ENCODE measurements at places on chromosomes 16 and 17.

DNA sequence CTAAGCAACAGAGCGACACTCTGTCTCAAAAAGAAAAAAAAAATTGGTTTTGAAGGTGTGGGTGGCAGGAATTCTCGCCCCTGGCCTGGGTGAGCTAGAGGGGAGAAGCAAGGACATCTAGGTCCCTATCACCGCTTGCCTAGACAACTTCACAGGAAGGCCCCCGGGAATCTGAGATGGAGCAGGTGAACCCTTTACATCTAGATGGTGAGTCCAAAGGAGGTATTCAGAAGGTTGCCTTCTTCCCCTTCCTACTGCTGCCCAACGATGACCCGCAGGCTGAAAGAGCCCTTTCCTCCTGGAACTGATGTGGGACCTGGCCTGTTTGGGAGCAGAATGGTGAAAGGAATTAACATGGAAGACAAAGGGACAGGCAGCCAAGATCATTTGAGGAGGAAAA, 1.3 kb upstream of the CRYBA1 start:
- DNase-seq = no peak

DNA sequence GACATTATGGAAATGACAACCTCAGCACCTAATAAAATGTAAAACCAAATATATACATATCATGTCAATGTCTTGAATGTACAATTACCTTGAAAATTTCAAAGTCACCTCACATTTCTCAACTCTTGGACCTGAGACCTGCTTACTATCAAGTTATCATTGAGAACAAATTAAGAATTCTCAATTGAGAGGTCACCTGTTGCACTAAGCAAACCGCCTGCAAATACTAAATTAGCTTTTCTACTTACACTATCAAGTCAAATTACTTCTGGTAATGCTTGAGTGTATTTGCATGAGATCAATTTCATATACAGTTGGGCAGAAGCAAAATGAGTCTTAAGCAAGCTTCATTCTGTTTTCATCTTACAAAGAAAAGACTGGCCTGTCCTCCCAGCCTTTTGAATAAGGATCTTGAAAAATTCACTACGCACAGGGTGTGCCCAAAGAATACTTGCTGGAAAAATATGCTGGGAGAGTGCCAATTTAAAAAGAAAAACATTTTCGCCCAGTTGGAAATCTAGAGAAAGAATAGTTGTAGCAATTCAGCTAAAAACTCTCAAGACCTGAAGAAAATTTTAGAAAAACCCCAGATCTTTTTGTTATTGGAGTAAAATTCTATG, 35.7 kb downstream of the KANSL1 start:
- no peak for DNase-seq

DNA sequence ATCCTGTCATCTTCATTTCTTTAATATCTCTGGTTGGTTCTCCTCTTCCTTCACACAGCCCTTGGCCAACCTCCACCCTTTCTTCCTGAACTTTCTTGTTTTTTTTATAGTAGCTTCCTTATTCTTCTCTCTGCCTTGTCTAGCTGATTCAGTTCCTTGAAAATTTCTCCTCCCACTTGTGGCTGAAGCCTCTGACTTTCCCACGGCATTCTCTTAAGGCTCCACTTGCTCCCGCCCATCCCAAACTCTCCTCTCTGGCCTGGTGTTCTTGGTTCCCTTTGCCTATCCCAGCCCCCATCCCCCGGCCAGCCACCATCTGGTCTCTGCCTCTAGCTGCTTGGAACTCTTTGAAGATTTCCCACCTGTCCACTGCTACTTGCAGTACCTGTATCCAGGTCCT, 29.1 kb downstream of the NLRP1 start:
- DNase-seq = no peak

DNA sequence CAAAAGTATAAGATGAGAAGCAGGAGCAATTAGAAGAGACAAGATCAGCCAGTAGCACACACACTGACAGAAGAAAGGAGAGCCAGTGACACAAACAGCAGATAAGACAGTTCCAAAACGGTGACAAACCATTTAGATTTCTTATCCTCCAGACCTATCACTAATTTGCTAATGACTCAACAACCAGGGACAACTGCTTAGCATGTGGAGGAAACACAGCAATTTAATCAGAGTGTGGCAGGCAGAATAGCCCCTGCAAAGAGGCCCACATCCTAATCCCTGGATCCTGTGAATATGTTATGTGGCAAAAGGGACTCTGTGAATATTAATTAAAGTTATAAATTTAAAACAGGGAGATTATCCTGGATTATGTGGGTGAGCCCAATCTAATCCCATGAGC, 81.1 kb downstream of the CACNG1 start:
- no peak for DNase-seq

- DNase-seq = peak; percentile 88
These were observed 7.6 kb downstream of the SGCA start for GRCh38 chr17:50173335-50173941.

GRCh38 chr16:67226295-67226803, 581 bp upstream of the TMEM208 start:
- DNase-seq = no peak

DNA sequence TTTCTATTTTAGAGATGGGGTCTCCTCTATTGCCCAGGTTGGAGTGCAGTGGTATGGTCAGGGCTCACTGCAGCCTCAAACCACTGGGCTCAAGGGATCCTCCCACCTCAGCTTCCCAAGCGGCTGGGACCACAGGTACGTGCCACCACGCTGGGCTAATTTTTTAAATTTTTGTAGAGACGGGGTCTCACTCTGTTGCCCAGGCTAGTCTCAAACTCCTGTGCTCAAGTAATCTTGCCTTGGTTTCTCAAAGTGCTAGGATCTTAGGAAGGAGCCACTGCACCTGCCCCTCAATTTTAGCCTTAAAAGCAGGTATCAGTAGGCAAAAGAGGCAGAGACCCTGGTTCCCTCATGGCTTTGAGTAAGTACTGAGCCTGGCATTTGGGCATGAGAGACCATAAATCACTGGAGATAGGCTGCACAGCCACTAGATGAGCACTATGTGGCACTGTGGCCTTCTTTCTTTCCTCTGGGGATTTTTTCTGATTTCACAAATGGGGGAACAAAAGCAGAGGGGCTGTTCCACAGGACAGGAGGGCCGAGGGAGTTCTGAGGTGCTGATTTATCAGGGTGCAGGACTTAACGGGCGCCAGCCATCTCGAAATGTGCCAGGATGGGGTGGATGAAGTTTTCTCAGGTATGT, 82.2 kb downstream of the PLXDC1 start:
- DNase-seq = peak; percentile 83

DNA sequence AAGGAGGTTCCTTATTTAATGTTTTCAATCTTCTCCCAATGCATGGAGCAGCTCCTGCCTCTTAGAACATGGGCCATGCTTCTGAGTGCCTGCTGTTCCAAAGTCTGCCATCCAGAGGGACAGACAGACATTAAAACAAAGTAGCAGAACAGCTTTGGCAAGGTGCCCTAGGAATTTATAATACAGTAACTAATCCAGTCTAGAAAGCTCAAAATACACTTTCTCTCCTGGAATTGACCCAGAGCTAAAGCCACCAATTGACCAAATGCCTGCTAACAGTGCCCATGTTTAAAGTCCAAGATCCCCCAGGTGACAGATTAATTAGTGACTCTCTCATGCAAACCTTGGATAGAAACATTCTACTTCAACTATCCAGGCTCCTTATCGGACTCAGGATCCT, 11.1 kb upstream of the CHRNE start:
- no peak for DNase-seq

GRCh38 chr17:2390199-2390836, 10.5 kb downstream of the MNT start:
- no peak for DNase-seq

- no peak for DNase-seq
These were observed 833.2 kb upstream of the RBFOX1 start for GRCh38 chr16:6499413-6499812.

DNA sequence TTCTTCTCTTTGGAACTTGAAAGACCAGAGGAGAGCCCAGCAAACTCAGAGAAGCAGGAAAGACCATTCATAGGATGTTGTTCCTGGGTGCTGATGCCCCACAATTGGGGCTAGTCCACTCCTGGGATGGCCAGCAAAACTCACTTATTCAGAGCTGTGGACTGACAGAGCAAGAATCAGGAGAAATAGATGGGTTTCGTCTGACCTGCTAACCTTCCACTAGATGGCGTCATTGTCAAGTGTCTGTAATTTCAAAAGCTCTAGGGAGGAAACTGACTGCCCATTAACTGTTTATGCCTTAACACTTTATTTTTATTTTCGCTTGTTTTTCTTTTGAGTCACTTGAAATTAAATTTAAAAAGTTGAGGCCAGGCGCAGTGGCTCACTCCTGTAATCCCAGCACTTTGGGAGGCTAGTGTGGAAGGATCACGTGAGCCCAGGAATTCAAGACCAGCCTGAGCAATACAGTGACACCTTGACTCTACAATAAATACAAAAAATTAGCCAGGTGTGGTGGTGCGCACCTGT, 28.7 kb upstream of the MILR1 start:
- peak; percentile 77 for DNase-seq

GRCh38 chr16:7505495-7505894, 172.8 kb downstream of the RBFOX1 start:
- DNase-seq = no peak

GRCh38 chr16:85090181-85090580, 22.1 kb downstream of the CIBAR2 start:
- no peak for DNase-seq

DNA sequence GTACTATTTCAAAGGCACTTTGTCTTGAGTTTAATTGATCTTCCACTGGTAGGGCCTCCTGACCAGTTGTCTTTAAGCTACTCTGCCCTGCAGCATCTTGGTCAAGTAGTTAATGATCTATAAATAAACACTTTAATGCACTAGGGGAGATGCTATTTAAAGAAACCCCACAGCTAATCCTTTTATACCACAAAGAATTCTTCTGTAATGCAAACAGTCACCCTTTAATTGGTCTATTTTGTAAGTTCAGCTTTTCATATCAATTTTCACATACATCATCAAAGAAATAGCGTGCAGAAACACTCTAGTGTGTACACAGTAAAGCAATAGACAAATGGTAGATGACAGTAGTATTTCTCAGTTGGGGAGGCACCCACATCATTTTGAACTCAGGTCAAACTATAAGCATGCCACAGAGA, 70.3 kb downstream of the PMP22 start:
- DNase-seq = no peak

DNA sequence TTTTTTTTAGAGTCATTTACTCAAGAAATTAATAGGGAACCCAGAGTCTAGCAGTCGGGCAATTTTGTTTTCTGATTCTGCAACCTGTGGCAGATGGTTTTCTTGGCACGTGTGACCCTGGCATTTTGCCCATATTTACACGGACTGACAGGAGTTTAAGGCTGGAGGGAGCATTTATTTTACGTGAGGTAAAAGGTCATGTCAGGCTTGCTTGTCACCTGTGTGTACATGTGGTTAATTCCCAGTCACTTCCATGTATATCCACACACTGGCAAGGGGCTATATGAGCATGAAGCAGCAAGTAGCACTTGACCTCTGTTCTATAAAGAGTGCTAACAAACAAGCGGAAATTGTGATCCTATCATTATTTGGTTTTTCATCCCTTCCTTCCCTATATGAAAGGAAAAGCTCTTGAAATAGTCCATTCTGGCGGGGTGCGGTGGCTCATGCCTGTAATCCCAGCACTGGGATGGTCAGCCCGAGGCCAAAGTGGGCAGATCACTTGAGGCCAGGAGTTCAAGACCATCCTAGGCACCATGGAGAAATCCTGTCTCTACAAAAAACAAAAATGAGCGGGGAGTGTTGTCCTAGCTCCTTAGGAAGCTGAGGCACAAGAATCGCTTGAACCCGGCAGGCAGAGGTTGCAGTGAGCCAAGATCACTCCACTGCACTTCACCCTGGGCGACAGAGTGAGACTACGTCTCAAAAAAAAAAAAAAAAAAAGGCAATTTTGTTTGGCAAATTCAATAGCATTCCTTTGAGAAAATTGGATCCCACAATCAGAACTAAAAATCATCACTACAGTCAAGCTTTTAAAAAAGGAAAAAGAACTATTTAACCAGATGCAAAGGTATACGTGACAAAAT, 2.1 kb downstream of the SPAG9 start:
- DNase-seq = no peak

DNA sequence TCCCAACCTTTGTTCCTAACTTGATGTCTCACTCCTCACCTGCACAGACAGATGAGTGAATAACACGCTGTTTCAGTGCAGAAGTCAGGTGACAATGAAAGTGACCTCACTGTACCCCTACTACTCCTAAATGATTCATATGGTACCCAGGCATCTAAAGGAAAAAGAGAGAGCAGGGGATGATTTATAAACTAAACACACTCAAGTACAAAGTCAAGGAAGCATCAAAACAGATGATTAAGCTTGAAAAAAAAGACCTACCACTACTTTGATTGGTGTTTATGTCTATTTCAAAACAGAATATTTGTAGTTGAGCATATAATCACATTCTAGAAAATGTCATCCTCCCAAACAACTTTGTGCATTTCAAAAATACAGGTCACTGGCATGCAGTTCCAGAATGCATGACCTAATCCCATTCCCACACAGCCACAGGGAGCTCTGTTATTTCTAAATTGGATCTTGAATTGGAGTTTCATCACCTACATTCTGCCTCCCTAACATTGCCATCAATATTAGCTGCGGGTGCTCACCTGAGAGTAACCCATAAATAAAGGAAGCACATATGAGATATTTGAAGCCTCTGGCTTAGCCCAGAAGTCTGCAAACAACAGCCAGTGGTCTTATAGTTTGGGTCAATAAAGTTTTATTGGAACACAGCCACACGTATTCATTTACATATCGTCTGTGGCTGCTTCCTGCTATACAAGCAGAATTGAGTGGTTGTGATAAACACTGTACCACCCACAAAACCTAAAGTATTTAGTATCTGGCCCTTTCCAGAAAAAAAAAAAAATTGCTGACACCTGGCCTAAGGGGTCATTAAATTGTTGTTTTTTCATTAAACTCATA, 14.0 kb downstream of the HS3ST3A1 start:
- no peak for DNase-seq

DNA sequence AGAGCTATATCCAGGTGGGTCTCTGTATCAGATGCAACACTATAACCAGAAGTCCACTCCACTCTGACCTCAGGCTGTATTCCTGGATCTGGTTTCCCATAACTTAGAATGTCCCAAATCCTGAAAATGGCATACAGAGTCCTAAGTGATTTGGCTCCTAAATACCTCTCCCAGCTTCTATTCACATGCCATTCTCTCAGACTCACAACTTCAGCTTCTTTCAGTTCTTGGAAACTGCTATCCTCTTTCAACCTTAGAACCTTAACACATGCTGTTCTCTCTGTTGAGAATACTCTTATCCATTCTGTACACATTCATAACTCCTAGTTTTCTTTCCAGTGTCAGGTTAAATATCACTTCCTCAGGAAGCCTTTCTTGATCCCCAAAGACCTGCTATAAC, 132.0 kb downstream of the BRIP1 start:
- no peak for DNase-seq

- DNase-seq = no peak
These were observed 19.1 kb upstream of the CACNG1 start for GRCh38 chr17:67025216-67025792.

DNA sequence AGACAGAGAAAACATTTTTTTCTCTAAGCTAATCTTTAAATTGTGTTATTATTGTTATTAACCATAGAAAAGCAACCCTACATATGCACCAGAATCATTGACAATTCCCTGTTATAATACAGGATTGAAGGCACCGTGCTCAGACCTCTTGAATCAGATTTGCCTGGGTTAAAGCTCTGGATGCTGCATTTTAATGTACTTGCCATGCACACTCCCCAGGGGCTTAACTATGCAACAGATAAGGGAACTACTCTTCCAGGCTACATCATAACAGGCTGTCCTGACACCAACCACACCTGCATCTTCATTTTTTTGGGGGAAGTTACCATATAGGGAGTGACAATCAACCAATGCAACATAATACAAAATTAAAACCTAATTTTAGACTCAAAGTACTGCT, 1187.6 kb upstream of the CDH8 start:
- no peak for DNase-seq

GRCh38 chr17:15133143-15133542, 132.0 kb downstream of the PMP22 start:
- no peak for DNase-seq

Data from HTR-8/SVneo (cell line).